ENCODE measurements at places on chromosomes 5 and 9.

DNA sequence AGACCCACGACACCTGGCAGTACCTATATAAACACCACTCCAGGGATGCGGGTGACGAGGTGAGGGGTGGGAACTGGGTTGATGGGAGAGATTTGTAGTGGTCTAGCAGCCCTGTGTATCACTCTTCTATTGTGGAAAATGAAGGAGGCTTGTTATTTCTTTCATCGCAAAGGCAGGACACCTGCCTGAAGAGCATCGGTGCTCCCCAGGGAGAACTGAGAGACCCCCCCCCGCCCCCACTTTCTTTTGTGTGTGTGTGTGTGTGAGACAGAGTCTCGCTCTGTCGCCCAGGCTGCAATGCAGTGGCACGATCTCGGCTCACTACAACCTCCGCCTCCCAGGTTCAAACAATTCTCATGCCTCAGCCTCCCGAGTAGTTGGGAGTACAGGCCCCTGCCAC is 8.3 kb upstream of the WDR5 start:
- DNase-seq, result no peak

GRCh38 chr5:96538808-96539250 is 105.8 kb upstream of the PCSK1 start:
- no peak for DNase-seq

- no peak for DNase-seq
These were observed 74.6 kb downstream of the MRPL36 start for GRCh38 chr5:1724822-1725602.

DNA sequence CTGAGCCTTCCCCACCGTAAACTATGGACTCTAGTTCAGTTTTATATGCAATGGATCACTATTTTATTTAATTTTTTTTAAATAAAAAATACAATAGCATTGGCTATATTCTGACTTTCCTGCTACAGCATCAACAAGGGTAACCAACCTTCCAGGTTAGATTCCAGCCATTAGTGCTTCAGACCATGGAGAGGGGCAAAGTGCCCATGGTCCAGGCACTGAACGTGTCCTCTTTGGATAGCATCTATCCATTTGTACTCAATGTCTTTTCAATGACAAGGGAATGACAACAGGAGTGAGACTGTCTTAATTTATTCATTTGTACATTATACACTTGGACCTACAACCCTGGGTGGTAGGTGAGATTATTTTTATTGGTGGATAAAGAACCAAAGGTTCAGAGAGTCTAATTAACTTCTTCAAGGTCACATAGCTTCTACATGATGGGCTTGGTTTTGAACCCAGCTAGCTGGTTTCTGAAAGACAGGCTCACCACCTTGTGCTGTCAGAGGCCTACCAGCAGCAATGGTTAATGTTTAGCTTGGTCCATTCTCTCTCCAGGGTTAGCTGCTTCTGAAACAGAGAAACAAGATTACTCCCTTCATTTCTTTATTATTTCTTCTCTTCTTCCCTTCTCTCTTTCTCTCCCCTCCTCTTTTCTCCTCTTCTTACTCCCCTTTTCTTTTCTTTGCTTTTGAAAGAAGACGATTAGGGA is 11.5 kb downstream of the TMEM171 start:
- DNase-seq, result no peak

GRCh38 chr9:86413971-86414880 is 60.0 kb upstream of the TUT7 start:
- no peak for DNase-seq

GRCh38 chr5:119948162-119948561 is 318.8 kb downstream of the FAM170A start:
- DNase-seq, result no peak

DNA sequence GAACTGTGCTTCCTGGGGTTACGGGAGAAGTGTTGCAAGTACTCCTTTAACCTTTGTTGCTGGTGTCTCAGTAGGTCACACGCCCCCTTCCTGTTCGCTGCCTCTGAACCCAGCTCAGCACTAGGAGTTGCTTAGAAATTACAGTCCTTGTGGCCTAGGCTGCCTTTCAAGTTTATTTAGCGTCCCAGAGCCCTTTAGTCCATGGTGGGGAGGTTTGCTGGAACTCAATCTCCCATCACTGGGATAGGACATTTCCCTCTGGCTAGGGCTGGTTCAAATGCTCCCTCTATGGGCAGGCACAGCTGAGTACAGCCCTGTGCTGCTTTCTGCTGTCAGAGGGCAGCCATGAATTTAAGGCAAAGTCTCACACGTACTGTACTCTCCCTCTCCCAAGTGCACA is 4.7 kb downstream of the IFNA8 start:
- DNase-seq, result no peak

DNA sequence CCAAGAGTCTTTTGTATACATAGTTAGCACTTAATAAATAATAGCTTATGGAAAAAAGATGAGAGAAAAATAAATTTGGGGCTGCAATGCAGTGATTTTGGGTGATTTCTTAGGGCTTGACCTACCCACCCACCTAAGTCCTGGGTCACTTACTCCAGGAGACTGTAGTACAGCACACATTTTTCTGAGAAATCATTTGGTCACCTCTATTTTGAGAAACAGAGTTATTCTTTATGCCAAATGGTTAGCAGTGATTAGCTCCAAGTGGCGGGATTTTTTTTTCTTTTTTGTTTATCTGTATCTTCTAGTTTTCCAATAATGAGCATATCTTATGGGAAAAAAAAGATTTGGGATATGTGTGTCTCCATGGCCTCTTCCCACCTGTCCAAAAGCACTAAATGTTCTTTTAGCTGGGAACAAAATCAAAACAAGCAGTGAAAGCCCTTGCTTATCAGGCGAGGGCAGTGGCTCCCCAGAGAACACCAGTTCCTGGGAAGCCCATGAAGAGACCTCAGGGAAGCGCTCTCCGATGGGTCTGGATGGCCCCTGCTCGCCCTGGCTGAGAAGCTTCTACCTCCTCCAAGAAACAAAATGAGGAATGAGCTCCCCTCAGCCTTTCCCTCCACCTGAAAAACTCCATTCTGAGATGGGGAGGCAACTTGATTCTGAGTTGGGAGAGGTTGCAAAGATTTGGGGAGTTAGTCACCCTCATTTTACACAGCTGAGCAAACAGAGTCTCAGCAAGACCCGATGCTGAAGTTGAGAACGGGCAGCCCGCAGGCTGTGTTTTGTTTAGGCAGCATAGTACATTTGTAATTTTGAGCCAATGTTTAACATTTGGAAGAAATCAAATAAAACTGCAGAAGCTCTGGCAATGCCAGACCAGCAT is 69.9 kb downstream of the CYFIP2 start:
- DNase-seq, result no peak

DNA sequence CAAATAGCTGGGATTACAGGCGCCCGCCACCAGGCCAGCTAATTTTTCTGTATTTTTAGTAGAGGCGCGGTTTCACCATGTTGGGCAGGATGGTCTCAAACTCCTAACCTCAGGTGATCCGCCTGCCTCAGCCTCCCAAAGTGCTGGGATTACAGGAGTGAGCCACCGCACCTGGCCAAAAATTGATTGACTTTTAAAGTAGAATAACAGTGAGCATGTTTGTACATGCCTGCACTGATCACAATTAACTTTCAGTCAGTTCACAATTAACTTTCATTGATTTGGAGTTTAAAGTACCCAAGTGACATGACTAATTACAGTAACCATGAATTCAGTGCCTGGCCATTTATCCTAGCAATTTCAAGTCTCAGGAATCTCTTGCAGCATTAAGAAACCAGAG is 61.3 kb downstream of the ANKH start:
- no peak for DNase-seq

DNA sequence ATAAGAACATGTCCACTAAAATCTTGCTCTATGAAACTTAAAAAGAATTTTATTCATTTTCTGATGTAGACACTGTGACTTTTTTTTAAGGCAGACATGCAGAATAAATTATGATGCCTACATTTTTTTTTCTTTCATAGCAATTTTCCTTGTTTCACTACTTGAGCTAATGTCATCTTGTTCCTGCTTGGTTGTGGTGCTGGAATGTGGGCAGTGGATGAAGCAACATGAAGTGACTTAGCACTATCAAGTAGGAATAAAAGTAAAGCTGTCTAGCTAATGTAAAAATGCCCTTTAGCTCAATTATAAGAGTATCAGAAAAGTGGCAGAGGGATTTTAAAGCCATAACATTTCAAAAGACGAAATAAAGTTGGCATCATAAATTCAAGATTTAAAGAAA is 191.0 kb downstream of the ADAMTS6 start:
- no peak for DNase-seq

DNA sequence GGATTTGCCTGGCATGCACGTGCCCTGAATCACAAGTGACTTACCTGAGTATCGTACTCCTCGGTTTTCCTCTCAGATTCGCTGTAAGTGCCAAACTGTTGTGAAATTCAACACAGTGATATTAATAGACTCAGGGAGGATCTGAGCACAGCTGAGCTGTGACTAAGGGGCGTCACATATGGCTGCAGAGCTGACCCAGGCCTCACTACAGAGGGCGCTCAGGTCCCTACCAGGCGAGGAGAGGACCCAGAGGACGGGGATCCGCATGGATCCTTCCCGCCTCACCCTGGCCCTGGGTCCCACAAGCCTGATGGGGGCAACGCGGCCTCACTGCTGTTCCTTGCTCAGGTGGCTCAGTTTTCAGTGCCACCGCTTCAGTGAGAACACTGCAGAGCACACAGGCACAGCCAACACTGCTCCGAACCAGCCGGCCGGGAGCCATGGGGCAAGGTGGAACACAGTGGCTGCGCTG is 20.1 kb downstream of the CLPTM1L start:
- no peak for DNase-seq

DNA sequence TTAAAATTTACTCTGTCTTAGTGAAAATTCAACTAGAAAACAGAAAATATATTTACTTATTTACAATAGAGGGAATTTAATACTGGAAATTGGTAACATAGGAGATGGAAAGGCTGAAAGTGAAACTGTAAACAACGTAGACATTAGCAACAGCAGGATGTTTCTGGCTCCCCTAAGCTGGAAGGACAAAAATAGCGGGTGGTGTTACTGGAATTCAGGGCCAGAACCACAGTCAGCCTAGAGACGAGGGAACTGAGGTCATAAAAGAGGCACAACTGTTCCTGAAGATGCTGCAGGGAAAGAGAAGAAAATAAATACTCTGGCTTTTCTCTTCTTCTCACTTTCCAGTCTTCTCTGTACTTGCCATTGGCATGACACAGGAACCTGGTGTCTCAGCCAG is 80.4 kb upstream of the NIPBL start:
- no peak for DNase-seq

- no peak for DNase-seq
These were observed 40.7 kb downstream of the TPD52L3 start for GRCh38 chr9:6368831-6369230.

DNA sequence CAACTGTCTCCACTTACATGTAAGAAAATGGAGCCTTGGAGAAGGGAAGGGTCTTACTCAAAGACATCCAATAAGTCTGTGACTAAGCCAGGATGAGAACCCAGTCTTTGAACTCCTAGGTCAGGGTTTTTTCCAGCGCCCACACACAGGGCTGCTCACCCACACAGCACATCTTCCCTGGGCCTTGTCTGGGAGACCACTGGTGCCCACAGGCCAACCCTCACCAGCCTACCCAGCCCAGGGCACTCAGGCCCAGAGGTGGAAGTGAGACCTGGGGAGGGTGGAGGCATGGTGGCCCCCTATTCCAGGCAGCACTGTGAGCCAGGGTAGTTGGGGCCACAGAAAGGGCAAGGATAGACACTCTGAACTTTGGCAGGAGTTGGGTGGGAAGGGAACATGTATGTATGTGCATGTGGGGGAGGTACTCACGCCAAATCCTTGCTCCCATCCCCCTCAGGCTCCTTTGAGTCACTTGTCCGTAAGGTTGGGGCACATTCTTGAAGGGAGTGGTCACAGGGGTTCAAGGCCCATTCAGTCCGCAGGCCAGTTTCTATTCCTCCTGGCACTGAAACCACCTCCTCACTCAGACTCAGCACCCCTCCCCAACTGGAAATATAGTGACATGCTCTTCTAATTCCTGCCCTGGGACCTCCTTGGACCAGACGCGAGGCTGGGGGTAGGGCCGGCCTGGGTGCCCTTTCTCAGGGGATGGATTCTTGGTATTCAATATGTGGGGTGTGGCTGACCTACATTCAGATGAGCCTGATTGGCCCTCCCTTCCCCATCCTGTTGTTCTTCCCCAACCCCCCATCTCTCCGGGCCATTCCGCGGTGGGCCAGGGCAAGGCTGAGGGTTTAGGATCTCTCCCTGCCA is 2.9 kb upstream of the SLC4A9 start:
- no peak for DNase-seq

DNA sequence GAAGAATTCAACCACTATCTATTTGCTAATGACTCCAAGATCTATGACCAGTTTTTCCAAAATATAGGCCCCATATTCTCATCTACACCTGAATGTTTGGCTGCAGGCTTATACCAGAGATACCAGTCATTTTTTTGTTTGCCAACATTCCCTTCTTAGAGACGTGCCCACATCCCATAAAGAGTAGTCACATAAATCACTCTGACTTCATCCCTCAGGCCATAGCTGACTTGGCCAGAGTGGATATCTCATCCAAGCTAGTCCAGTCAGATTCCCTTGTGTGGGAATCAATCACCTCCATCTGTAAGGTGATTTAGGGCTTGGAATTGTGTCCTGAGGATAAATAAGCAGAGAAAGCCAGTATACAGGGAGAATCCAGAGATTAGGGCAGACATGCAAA is 124.3 kb upstream of the SLC24A2 start:
- DNase-seq, result no peak

DNA sequence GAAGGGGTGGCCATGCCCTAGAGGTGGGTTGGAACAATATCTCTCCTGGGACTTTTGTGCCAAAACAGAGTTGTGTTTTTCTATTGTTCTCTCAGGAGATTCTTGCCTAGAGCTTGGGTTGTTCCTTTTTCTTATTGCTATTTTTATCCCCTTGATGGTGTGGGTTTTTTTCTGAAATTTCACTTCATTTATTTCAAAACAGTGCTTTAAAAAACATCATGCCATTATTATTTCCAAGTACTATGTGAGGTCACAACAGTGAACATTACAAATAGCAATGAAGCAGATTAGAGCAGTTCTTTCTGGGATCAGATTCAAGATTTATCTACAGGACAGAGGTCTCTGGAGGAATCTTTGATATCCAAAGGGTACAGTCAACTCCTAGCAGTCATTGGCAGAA is 76.6 kb downstream of the ACTBL2 start:
- no peak for DNase-seq

- no peak for DNase-seq
These were observed 6.1 kb downstream of the REEP2 start for GRCh38 chr5:138444774-138445546.

DNA sequence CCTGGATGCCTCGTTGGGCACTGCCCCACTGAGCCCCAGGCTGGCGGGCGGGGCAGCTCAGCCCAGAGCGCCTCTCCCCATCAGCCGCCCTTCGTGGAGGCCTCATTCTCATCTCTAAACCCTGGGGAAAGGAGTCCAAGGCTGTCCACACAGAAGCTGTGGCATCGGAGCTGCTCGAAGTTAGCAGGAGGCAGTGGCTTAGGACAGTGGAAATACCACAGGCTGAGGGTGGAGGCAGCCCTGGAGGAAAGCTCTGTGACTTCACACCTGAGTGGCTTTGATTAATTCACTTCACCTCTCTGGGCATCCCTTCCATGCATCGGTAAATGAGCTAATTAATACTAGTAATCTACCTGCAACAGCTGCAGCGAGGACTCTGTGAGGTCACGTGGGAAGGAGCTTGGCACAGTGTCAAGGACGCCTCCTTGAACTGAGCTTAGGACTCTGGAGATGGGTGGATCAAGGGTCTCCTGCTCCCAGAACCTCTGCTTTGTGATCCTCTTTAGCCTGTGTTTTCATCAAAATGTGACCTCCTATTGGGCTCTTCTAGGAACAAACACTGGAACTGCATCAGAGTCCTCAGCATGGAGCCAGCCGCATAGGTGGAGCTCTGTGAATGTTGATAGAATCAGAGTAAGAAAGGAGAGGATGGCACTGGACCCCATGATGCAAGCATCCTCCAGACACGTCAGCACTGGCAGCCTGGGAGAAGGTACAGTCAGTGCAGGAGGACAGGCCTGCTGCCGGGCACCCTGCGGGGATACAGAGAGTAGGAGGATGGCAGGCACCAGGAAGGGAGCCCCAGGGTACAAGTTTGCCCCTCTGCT is 842 bp upstream of the ANGPTL2 start:
- DNase-seq, result no peak

All from stimulated activated CD8-positive, alpha-beta memory T cell treated with anti-CD3 and anti-CD28 coated beads, Interleukin-12 subunit alpha, Interleukin-12 subunit beta, amount 100 ng/mL, for 4 hours (primary cell).